Pancreas (tissue), 10 donors: ENCODE measurements at places on chromosomes 2 and 18. TPM values are rescaled to one million over a fixed set of nuclear protein-coding genes. Genes with fewer than 3 reads are reported as not detected.

The CHRND gene
- not detected for total RNA-seq

The RNF144A gene
- total RNA-seq = 29.1 TPM

DNA sequence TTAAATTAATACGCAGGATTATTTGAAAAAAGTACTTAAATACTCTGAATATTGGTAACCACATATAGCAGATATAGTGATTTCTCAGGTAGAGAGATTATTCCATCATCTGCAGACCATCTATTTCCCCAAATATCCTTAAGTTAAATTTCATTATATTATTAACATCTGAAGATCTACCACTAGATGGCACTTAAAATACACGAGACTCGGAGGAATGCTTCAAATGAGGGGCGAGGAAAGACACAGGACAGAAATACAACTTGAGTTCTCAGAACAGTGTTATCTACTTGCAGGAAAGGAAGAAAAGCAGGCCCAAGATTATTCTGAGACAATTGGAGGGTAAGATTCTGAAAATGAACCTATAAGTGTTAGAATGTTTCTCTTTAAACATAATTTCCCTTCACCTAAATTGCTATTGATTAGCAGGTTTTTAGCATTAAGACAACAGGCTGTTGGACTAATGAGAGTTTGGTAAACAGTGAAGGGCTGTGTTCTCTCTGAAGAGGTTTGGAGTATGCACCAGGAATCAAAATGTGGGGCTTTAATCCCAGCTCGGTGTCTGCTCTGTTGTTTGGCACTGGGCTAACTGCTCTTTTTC, 76.9 kb upstream of the GCFC2 start:
- no peaks in the 10 kb centered on the region for H3K4me1 ChIP-seq
- no peak overlapping the region for H3K27ac ChIP-seq
- H3K36me3 ChIP-seq = no peaks in the 10 kb centered on the region
- no peaks in the 10 kb centered on the region for H3K27me3 ChIP-seq
- no peak for DNase-seq

- no peaks in the 10 kb centered on the region for H3K36me3 ChIP-seq
- peak; percentile 63 for DNase-seq
- H3K27me3 ChIP-seq = no peaks in the 10 kb centered on the region
These were observed 70.6 kb upstream of the PSMD14 start for GRCh38 chr2:161237392-161238264.

GRCh38 chr2:239606741-239607516, 206.1 kb upstream of the HDAC4 start:
- no peaks in the 10 kb centered on the region for H3K36me3 ChIP-seq
- no peak overlapping the region for H3K4me3 ChIP-seq
- no peaks in the 10 kb centered on the region for H3K27me3 ChIP-seq
- H3K4me1 ChIP-seq = no peaks in the 10 kb centered on the region
- no peak for DNase-seq
- H3K27ac ChIP-seq = no peak overlapping the region

- no peaks in the 10 kb centered on the region for H3K27me3 ChIP-seq
- DNase-seq = peak; percentile 55
- H3K36me3 ChIP-seq = no peaks in the 10 kb centered on the region
- no peak overlapping the region for H3K4me3 ChIP-seq
These were observed 91.2 kb downstream of the SMAD7 start for GRCh38 chr18:48859311-48860268.

DNA sequence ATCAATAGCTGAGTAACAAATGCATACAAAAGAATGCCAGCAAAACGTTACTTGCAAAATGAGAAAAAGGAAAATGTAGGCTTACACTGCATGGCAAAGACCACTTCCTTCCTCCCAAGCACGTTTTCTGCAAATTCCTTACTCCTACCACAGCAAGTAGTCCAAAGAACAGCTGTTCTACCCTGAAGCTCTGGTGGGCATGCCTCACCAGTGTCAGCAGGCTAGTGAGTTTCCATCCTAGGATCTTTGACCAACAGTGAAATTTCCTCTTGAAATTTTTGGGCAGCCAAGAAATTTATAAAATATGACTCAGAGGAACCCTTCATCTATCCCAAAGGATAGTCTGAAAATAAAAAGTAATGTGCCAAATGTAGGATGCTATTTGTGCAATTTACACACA, 123.9 kb downstream of the ZNF532 start:
- no peaks in the 10 kb centered on the region for H3K4me1 ChIP-seq
- H3K36me3 ChIP-seq = no peaks in the 10 kb centered on the region
- H3K27me3 ChIP-seq = no peaks in the 10 kb centered on the region
- H3K27ac ChIP-seq = no peak overlapping the region
- no peak overlapping the region for H3K4me3 ChIP-seq

GRCh38 chr18:12517142-12517825, 109.6 kb downstream of the PRELID3A start:
- no peaks in the 10 kb centered on the region for H3K27me3 ChIP-seq
- no peaks in the 10 kb centered on the region for H3K36me3 ChIP-seq
- H3K4me3 ChIP-seq = no peak overlapping the region
- no peak for DNase-seq
- H3K4me1 ChIP-seq = no peaks in the 10 kb centered on the region

DNA sequence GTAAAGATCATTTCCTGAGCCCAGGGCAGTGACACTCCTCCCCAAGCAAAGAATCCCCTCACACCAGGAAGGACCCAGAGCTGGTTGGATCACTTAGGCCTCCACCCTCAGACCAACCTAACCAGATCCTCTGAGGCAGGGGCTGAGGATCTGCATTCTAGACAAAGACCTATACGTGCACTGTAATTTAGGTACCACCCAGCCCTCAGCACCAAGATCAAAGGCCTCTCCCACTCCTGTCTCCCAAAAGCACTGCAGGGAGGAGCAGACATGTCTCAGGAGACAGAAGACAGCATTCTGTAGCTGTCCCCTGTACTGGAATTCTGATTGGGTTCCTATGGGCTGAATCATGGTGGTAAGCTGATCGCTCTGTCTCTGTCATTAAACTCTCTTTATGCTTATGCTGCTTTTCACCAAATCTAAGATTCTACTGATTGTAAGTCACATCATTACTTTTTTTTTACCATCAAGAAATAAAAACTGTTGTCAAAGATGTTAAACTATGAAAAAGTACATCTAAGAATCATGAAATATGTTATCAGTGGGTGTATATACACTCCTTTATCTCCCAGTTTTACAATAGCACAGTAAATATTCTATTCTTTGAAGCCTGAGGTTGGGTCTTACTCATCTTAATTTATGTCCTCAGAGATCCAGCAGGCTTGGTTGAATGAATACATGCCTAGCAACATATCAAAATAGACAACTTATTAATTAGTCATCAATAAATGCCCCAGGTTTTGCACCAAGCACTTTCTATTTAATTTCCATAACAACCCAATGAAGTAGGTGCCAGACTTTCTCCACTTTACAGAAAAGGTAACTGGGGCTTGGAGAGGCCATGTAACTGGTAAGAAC, 28.3 kb downstream of the MCFD2 start:
- no peak overlapping the region for H3K27ac ChIP-seq
- H3K4me3 ChIP-seq = no peak overlapping the region
- no peaks in the 10 kb centered on the region for H3K36me3 ChIP-seq
- H3K4me1 ChIP-seq = no peaks in the 10 kb centered on the region
- H3K27me3 ChIP-seq = no peaks in the 10 kb centered on the region

DNA sequence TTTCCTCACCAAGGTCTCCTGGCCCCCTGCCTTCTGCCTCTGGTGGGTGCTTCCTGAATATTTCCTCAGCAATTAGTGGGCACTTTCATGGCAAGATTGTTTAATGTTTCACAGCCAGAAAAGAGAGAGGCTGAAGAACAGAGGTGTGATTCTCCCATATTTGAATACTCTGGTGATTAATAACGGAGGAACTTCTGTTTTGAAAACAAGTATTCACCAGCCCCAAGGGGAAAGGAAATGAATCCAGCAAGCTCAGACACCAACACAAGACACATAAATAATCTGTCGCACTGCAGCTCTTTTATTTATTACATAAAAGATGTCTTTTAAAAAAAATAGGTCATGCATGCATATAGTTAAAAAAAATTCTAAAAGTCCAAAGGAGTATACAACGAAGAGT, 57.7 kb downstream of the MRPL35 start:
- H3K36me3 ChIP-seq = no peaks in the 10 kb centered on the region
- DNase-seq = no peak
- H3K27ac ChIP-seq = no peak overlapping the region
- no peaks in the 10 kb centered on the region for H3K4me1 ChIP-seq
- H3K4me3 ChIP-seq = no peak overlapping the region
- no peaks in the 10 kb centered on the region for H3K27me3 ChIP-seq

GRCh38 chr2:109402980-109403840, 210.6 kb downstream of the SEPTIN10 start:
- DNase-seq = peak; percentile 34
- H3K27ac ChIP-seq = no peak overlapping the region
- H3K4me3 ChIP-seq = no peak overlapping the region
- H3K27me3 ChIP-seq = no peaks in the 10 kb centered on the region
- no peaks in the 10 kb centered on the region for H3K4me1 ChIP-seq
